ENCODE measurements at places on chromosomes 1 and 21. TPM values are rescaled to one million over a fixed set of nuclear protein-coding genes. Genes with fewer than 3 reads are reported as not detected.

DNA sequence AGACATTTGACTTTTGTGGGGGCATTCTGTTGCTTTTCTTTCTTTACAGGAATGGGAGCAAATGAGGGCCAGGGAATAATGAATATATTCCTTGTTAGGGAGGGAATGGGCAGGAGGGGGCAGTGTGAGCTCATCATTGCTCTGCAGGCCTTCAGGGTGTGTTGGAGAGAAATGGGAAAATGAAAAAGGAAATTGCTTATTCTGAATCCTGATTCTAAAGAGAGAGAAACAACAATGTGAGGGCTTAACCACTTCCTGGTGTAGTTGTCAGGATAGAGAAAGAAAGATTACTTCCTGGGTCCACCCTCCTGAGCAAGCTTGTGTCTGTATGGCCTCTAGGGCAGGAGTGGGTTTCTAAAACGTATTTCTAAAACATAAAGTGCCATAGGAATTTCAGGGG is 28.3 kb downstream of the VANGL2 start:
- no peak for DNase-seq

LHX8 gene
- total RNA-seq, result not detected

DNA sequence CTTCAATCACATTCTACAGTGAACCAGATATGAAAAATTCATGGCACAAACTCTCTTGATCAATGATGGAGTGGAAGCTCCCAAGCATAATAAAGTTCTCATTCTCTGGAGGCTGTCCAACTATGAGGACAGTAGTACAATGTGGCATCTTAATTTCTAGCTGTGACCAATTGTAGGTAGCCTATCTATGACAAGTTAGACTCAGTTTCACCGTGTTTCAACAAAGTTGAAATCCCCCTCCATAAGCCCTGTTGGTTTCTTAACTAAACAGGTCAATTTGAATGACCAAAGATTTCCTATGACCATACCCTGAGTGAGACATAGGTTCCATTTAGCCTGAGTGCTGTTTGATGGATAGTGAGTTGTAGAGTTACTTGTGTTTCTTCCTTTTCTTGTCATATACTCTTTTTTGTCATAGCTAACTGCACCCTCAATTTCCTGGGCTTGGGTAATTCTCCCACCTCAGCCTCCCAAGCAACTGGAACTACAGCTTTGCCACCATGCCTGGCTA is 11.8 kb downstream of the PATJ start:
- no peak for DNase-seq

- DNase-seq, result no peak
Measured at GRCh38 chr1:65963156-65963888, 170.6 kb downstream of the PDE4B start.

GRCh38 chr1:181712711-181713110 is 229.4 kb downstream of the CACNA1E start:
- no peak for DNase-seq

RHCE gene
- total RNA-seq, result 0.11 TPM

- no peak for DNase-seq
Measured at GRCh38 chr1:67552336-67552759, 122.1 kb upstream of the SERBP1 start.

Data from pulmonary artery endothelial cell (primary cell).